Smooth muscle cell of bladder (primary cell): ENCODE measurements at places on chromosomes 4 and X. TPM values are rescaled to one million over a fixed set of nuclear protein-coding genes. Genes with fewer than 3 reads are reported as not detected.

The HERC5 gene
- total RNA-seq = 0.57 and 2.0 TPM in 2 replicates

The AKAP4 gene
- not detected in 2 replicates for total RNA-seq

The GPR119 gene
- not detected in 2 replicates for total RNA-seq

The SHROOM3 gene
- 0.92 and 1.6 TPM in 2 replicates for total RNA-seq

The TMPRSS11D gene
- total RNA-seq = not detected in 2 replicates

The NLGN3 gene
- under 0.01 and 0.18 TPM in 2 replicates for total RNA-seq

The KLHL4 gene
- total RNA-seq = 0.43 and 0.83 TPM in 2 replicates

The TCEAL7 gene
- total RNA-seq = 26.3 and 37.3 TPM in 2 replicates

The UGT2B10 gene
- total RNA-seq = not detected in 2 replicates

The SPANXD gene
- total RNA-seq = not detected in 2 replicates
